AG04450 (cell line): ENCODE measurements at places on chromosomes 1 and 21. TPM values are rescaled to one million over a fixed set of nuclear protein-coding genes. Genes with fewer than 3 reads are reported as not detected.

The PLA2G2C gene
- not detected in 2 replicates for polyA plus RNA-seq

DNA sequence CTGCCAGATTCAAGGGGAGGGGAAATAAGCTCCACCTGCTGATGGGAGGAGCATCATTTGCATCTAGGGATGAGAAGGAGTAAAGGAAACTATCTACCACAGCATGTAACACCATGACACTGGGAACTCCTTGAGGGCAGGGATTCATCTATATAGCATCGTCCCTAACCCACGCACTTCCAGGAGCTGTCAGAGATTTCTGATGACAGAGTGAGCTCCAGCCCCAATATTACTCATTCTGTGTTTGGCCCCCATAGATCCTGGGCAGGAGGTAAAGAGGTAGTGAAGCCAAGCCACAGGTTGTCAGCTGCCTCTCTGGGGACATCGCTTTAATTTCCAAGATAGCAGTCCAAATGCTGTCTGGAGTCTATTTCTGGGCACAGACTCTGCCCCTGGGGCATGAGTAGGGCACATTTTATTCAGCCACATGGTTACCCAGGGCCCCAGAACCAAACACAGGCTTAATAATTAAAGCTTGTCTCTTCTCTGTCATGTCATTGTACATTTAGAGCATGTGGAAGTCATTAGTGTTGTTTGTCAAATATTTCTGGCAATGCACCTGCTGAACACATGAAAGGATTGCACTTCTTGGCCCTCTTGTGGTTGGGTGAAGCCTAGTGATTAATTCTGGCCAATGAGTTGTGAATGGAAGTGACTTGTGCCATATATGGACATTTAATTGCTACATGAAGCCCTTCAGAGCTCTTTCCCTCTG, 105.9 kb upstream of the POU3F1 start:
- DNase-seq = no peak

GRCh38 chr1:903721-904271, 19.9 kb upstream of the SAMD11 start:
- no peak for DNase-seq

The ELF3 gene
- polyA plus RNA-seq = 0.12 and 0.72 TPM in 2 replicates

DNA sequence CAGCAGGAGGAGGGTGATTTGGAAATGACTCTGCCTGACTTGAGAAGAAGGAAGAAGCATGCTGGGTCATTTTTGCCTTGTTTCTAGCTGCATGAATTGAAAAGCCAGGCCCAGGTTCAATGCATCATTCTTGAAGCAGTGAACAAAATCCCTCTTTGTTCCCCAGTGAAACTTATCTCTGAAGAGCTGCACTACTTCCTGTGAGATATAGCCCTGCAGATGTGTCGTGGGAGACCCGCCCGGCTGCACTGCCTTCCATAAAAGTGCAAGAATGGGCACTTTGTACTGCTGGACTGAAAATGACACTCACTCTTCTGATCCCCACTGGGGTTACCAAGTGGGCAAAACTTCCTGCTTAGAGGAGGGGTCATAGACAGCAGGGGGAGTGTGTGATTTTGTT, 249.2 kb upstream of the NFIA start:
- DNase-seq = no peak

- no peak for DNase-seq
These were observed 628 bp downstream of the C1orf159 start for GRCh38 chr1:1115136-1115785.

The KCNH1 gene
- polyA plus RNA-seq = 0.31 and 0.62 TPM in 2 replicates

DNA sequence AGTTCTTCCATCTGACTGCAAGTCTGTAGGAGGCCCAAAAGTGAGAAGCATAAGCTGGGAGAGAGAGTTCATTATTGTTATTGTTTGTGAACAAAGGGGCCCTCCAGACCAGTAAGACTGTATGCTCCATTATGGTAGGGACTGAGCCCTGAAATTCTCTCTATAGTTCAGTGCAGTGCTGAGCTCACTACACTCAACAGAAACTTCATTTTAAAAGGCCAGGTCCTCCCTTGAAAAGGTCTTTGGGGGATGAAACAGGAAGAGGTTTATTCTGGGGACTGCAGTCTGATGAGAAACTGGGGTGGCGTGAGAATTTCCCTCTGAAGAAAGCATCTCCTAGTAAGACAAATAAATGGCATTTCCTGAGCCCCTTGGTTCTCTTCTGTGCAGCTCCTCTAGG, 5.5 kb upstream of the GATAD2B start:
- DNase-seq = no peak

DNA sequence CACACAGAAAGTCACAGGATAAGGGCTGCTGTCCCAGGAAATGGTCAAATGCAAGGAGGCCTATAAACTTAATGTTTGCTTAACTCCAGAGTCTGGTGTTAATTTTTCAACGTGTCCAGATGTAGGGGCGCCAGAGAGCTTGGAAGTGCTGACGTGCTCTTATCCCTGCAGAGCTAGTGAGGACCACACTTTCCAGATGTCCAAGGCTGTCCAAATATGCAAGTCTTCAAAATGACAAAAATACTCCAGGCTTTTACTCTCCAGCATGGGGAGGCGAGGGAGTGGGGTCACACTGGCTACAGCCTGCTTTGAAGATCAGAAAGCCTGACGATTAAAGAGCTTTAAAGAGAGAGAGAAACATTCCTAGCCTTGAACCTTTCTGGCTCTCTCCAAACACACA, 57.6 kb downstream of the ABCA4 start:
- DNase-seq = peak; percentile 30

DNA sequence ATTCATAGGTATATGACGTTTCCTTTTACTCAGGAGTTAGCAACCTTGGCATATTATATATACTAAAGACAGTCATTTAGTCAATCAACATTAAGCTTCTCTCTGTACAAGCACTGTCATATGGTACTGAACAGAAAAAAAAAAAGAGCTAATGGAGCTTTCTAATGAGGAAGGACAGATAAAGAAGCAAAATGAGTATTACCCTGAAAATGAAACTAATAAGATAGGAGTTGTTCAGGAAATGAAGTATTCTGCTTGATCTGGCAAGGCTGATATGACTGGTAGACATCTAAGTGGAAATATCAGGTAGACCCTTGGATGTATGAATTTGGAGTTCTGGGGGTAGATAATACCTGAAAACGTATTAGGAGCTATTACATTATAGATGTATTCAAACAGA, 4.3 kb upstream of the IKBKE start:
- no peak for DNase-seq

The PRSS38 gene
- polyA plus RNA-seq = not detected in 2 replicates

GRCh38 chr1:116003823-116004222, 27.5 kb downstream of the SLC22A15 start:
- DNase-seq = no peak

- no peak for DNase-seq
These were observed 21.5 kb upstream of the TMCO2 start for GRCh38 chr1:40226192-40226591.

GRCh38 chr1:17419626-17420328, 19.7 kb downstream of the RCC2 start:
- DNase-seq = no peak

- DNase-seq = no peak
These were observed 357.0 kb downstream of the GPATCH2 start for GRCh38 chr1:217273866-217274265.

GRCh38 chr1:111214074-111214801, 13.3 kb upstream of the CHI3L2 start:
- DNase-seq = no peak

DNA sequence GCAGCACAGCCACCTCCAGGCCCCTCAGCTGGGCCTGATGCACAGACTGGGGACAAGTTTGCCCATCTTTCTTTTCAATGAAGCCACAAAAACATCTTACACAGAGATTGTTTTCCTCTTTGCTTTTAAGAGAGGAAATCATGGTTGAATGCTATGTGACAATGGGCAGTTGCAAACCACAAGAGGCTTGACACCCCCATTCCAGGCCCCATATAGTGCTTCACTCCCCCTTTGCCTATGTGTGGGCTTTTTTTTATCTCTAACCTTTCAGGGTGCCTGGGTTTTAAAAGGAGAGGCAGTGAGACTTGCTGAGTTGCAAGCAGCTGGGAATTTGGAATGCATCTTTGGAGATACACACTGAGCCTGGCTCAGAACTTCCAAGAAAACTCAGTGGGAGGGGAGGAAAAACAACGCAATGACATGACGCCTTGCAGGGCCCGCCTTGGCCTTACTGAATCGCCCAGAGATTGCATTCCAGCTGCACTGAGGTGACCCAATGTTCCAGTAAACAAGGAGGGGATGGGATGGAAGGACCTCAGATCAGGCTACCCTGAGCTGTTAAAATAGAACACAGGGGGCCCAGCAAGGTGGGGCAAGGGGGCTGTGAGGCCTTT, 145.2 kb upstream of the ZNF648 start:
- DNase-seq = no peak

The AHCYL1 gene
- polyA plus RNA-seq = 120 and 133 TPM in 2 replicates

- DNase-seq = peak; percentile 20
These were observed 17.6 kb upstream of the ALX3 start for GRCh38 chr1:110087812-110088738.

DNA sequence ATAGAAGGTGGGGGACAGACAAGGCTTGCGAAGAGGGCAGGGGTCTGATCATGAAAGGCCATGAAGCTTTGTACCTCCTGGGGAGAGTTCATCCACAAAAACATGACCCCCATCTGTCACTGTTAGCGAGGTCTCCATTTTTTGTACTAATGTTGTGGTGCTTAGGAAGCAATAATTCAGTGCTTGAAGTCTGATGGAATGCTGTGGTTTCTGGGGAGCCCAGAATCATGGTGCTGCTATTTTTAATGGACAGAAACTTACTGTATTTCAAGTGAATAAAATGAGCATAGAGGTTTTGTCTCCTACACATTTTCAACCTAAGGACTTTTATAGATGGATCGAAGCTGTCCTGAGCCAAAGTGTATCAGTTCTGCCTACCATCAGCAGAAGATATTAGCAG, 28.2 kb upstream of the RGL1 start:
- no peak for DNase-seq

The TMEM200B gene
- polyA plus RNA-seq = 9.8 and 10.5 TPM in 2 replicates

The HOOK1 gene
- polyA plus RNA-seq = not detected in 2 replicates

DNA sequence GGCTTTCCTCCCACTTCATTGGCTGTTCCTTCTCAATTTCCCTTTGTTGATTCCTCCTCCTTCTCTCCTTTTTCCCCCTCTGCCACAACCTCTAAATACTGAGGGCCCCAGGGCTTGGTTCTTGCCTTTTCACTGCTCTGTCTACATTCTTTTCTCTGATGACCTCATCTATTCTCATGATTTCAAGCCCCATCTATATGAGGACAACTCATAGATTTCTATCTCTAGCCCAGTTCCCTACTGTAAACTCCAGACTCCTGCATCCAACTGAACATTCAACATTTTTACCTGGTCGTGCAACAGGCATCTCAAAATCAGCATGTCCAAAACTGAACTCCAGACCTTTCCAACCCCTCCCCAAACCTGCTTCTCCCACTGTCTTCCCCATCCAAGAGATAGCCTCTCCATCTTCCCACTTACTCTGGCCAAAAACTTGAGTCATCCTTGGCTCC, 11.5 kb upstream of the SLC9A1 start:
- no peak for DNase-seq

- no peak for DNase-seq
These were observed 47.8 kb upstream of the PAX7 start for GRCh38 chr1:18582890-18583289.

- no peak for DNase-seq
These were observed 11.6 kb upstream of the AKR7A3 start for GRCh38 chr1:19300211-19300610.

DNA sequence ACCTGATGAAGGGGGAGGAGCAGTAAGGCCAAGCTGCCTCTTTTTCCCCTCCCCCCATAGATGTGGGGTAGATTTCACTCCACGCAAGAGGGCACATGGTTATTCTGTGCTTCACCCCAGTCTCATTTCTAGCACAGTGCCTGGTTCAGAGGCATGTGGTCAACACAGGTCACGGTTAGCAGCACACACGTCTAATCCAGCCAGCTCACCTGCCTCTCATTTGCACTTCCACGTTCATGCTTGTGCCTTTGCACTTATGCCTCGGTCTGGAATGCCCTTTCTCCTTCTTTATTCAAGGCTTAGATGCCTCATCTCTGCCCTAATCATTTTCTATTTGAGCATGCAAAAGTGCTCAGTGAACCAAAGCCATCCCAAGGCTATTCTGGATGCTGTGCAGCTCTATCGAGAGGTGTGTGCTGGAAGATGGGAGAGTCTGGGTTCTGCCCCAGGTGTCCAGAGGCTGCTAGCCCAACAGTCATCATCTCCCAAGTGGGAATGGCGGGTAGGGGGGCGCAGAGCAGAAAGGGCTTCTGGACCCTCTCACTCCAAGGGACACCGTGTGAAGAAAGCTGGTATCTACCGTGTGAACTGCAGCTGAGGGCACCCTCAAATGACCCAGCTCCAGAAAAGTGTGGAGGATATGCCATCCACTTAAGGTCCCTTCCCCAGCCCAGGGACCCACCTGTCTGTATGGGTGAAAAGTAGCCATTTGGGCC, 2.1 kb upstream of the A3GALT2 start:
- DNase-seq = no peak

GRCh38 chr1:10980094-10980577, 32.3 kb upstream of the TARDBP start:
- peak; percentile 32 for DNase-seq

DNA sequence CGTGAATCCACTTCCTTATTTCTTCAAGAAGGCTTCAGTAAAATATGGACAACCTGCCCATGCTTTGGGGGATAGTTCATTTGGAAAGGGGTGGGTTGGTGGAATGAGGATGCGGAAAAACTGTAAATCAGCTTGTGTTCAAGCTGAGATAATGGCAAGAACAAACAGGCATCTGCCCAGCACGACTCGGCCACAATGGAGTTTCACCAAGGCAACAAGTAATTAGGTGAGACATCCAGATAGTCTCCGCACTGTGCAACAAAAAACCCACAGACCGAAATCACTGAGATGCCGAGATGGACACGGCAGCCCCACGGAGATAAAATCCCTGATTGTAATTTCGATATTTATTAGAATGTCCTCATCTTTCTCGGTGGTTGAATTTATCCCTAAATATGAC, 455.2 kb downstream of the AJAP1 start:
- no peak for DNase-seq

DNA sequence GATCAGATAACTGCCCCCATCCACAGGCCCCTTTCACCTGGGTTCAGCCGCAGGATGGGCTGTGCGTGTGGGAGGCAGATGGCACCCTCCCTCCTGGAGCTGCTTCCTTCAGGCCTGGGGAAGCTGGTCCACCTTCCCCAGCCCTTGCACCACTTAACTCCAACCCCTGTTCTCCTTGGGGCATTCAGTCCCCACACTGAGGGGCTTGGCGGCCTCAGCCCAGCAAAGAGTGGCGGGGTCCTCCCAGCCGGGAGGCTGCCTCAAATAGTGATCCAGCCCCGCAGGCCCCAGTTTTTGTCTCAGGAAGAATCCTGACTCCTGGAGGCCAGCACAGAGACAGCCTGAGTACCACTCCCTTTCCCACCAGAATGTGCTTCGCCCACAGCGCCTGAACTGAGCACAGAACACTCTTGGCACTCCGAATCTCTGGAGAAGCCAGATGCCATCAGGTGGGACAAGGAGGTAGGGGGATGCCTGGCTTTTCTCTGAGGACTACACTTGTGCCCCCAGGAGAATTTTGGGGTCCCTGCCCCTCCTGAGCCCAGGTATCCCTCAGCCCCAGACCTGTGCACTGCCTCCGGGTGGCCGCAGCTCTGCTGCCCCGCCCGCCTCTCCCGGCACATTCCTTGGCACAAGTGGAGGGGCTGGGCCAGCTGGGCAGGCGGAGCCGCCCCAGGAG, 936 bp downstream of the PAQR6 start:
- DNase-seq = no peak

- DNase-seq = peak; percentile 51
These were observed 89.0 kb upstream of the SERTAD4 start for GRCh38 chr1:210143465-210144062.

The IQGAP3 gene
- 6.2 and 6.3 TPM in 2 replicates for polyA plus RNA-seq

The HSD11B1 gene
- 4.5 and 4.7 TPM in 2 replicates for polyA plus RNA-seq

The MPL gene
- not detected in 2 replicates for polyA plus RNA-seq

The PRR9 gene
- polyA plus RNA-seq = not detected in 2 replicates

- no peak for DNase-seq
These were observed 1005.4 kb downstream of the ADGRL2 start for GRCh38 chr1:82806133-82806532.
